ENCODE measurements at places on chromosomes 4 and X.

- no peak for DNase-seq
Measured at GRCh38 chr4:176123710-176124407, 58.2 kb downstream of the WDR17 start.

DNA sequence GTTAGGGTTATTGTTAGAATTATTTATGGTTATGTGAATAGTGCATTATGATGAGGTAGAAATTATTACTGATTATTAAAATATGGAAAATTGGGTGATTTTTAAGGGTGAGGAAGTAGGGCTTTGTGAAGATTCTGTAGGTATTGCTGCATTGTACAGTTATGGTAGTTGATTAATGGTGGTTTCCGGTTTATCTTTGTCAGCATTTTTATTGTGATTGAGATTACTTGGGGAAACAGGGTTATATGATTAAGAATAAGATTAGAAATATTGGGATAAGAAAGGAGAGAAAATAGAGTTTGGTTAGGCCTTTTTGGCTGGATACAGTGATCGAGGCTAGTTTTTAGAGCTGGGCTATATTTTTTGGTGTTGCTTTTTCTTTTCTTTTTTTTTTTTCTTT, 8.6 kb upstream of the IGBP1 start:
- no peak for DNase-seq

DNA sequence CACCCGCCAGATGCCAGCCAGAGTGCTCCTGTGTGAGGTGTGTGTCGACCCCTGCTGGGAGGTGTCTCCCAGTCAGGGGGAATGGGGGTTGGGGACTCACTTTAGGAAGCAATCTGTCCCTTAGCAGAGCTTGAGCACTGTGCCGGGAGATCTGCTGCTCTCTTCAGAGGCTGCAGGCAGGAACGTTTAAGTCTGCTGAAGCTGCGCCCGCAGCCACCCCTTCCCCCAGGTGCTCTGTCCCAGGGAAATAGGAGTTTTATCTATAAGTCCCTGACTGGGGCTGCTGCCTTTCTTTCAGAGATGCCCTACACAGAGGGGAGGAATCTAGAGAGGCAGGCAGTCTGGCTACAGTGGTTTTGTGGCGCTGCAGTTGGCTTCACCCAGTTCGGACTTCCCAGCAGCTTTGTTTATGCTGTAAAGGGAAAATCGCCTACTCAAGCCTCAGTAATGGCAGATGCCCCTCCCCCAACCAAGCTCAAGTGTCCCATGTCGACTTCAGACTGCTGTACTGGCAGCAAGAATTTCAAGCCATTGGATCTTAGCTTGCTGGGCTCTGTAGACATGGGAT, 80.8 kb downstream of the CCSER1 start:
- DNase-seq, result no peak

GRCh38 chr4:24568425-24568824, 15.9 kb downstream of the DHX15 start:
- DNase-seq, result no peak

DNA sequence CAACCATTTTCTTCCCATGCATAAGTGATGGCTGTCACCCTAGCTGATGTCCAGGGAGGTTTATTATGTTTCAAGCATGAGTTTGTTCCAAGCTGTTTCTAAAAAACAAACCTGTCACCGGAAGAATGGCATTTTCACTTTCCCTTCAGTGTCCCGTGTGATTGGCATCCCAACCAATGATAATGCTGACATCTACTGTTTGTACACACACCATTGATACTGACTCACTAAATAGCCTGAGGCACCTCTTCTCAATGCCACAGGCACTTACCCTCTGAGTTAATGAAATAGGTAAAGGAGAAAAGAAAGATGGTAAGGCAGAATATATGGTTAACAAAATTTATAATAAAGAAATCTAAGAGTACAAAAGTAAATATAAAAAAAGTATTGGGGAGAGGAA, 23.1 kb upstream of the VCX2 start:
- DNase-seq, result no peak

GRCh38 chr4:169460081-169460480, 152.3 kb downstream of the NEK1 start:
- no peak for DNase-seq

- no peak for DNase-seq
Measured at GRCh38 chr4:172978848-172979247, 189.8 kb upstream of the GALNT7 start.

DNA sequence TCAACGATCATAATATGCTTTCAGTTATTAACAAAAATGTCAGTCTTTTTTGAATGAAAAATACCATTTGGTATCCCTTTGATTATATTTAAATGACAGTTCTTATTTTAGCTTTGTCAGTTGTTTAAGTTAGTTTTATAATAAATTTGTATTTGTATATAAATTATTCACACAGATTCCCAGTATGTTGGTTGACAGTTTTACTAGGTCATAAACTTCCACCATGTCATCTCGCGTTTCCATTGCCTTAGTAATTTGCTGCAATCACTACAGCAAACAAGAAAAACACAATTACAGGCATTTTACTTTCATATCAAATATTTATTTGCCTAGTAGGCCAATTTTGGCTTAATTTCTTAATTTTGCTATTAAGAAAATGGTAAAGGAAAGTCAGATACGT, 109.6 kb upstream of the ANK2 start:
- no peak for DNase-seq

DNA sequence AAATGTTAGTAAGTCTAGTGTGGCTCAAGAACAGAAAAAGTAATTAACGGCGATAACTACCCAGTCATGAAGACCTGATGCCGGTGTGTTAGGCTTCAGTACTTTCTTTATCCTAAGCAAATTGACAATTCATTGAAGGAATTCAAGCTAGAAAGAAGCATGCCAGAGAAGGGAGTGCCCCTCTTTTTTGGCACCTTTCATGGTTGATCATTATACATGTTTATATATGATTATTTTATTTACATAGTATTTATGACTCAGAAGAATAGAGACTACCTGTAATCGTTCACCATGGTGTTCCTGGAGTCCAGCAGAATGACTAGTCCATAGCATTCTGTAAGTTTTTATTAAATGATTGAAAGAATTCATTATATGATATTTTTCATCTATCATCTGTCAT, 548.3 kb upstream of the SLIT2 start:
- no peak for DNase-seq
